ENCODE measurements at places on chromosomes 16 and 17. TPM values are rescaled to one million over a fixed set of nuclear protein-coding genes. Genes with fewer than 3 reads are reported as not detected.

DNA sequence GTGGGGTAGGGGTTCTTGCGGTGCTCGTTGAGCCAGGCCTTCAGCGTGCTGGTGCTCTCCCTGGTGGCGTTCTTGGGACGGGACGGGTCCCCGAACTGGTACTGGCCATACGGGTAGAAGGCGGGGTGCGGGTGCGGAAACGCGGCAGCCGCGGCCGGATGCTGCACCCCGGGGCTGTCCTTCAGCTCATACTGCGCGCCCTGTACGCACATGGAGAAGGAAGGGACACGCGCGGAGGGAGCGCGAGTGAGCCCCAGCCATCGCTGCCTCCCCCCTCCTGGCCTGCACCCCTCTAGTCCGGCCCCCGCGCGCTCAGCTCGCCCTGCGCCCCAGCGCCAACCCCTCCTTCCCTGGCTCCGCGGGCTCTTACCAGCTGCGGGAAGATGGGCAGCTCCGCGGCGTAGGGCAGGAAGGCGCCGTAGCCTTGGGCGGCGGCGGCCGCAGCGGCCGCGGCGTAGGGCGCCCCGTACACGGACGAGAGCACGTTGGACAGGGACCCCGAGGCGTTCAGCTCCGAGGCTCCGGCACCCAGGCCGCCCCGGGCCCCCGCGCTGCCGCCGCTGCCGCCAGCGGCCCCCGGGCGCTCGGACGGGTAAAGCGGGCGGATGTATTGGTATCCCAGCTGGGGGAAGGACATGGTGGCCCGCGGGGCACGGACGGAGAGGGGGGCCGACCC is 1.0 kb downstream of the IRX3 start:
- peaks cover 75% of the 10 kb centered on the region for H3K27me3 ChIP-seq
- no peak for DNase-seq
- no peaks in the 10 kb centered on the region for H3K36me3 ChIP-seq
- no peaks in the 10 kb centered on the region for H3K4me1 ChIP-seq

GRCh38 chr17:60170835-60171752 is 21.3 kb downstream of the CA4 start:
- no peak overlapping the region for H3K4me3 ChIP-seq
- DNase-seq, result no peak
- H3K4me1 ChIP-seq, result peaks cover 8% of the 10 kb centered on the region

DNA sequence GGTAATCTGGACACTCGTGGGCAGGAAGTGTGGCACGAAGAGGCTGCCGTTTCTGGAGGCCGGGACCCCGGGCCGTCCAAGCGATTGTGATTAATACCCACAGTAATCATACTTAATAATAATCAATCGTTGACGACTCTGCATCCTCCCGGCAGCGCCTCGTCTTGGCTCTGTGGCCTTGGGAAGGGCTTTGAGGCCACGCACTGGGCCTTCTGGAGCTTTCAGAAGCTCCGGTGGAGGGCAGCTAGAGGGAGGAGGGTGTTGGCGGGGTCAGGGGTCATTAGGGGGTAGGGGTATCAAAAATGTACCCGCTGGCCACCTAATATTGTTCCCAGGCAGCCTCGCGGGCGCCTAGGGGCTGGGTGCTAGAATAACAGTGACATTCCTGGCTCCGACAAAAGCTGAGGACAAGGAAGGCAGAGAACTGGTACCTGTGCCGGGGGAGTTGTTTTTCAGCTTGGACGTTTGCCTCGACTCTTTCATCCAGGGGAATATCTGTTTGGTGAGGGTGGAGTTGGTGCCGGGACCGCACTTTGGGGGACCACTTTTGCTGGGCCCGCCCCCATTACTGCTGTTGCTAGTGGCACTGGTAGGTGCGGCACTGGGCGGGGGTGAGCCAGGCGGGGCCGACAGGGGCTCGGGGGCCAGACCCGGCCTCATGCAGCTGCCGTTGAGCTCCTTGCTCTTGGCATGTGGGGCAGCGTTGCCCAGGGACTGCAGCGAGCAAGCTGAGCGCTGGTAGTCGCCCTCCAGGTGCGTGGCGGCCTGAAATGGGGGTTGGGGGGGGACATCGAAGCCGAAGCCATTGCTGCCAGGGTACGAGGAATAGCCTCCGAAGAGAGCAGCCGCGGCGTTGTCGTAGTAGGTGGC is 6.9 kb upstream of the HOXB2 start:
- H3K36me3 ChIP-seq, result peaks cover 21% of the 10 kb centered on the region
- H3K4me1 ChIP-seq, result peaks cover 41% of the 10 kb centered on the region
- H3K27me3 ChIP-seq, result no peaks in the 10 kb centered on the region
- peak overlapping the region; percentile 84 for H3K27ac ChIP-seq

DNA sequence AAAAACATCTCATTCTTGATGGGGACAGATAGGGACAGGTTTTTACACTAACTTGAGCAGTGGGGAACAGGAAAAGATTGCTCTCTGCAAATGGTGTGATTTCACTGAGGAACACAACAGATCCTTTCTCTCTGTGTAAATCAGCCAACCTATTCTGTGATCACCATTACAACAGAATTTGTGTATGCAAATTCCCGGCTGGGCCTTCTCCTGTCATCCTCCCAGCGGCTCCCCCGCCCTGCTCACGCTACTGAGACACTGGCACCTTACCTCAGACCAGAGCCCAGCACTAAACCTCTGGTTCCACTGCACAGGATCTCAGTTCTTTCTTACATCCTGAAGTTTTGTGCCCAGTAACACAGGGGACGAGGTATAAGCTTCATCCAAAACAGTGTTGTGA is 97.0 kb upstream of the FA2H start:
- H3K27me3 ChIP-seq, result no peaks in the 10 kb centered on the region
- no peaks in the 10 kb centered on the region for H3K4me1 ChIP-seq
- no peaks in the 10 kb centered on the region for H3K36me3 ChIP-seq
- DNase-seq, result no peak
- no peak overlapping the region for H3K4me3 ChIP-seq

DNA sequence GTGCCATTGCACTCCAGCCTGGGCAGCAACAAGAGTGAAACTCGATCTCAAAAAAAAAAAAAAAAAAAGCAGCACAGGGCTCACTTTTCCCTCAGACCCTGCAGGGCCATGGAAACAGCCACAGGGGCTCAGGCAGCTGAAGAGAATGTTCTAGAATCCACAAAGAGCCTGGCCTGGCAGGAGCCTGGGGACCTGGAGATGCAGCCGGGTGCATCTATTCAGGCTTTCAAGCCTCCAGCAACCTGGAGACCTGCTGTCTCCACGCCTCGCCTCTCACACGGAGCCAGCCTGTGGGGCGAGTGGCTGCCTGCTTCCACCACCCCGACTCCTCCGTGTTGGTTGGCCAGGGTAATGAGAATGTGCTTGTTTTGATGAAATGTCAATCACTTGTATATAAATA is 44.0 kb upstream of the MEAK7 start:
- no peak overlapping the region for H3K4me3 ChIP-seq
- H3K36me3 ChIP-seq, result no peaks in the 10 kb centered on the region

DNA sequence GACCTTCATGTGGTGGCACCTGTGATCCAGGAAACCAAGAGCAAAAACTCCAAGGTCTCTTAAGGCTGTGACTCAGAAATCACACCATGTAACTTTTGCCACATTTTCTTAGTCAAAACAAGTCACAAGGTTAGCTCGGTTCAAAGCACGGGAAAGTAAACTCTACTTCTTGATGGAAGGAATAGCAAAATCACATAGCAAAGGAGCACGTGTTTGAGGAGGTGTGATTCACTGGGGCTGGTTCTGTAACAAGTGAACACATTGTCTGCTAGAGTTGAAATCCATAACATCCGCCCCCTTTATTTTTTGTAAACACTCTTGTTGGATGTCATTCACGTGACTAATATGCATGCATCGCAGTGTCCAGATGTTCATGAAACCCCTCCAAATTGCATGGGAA is 415.0 kb upstream of the MAF start:
- H3K4me3 ChIP-seq, result no peak overlapping the region
- no peak overlapping the region for H3K27ac ChIP-seq
- DNase-seq, result peak; percentile 57
- no peaks in the 10 kb centered on the region for H3K4me1 ChIP-seq

- no peaks in the 10 kb centered on the region for H3K27me3 ChIP-seq
- no peak for DNase-seq
- H3K27ac ChIP-seq, result no peak overlapping the region
- H3K4me3 ChIP-seq, result no peak overlapping the region
- no peaks in the 10 kb centered on the region for H3K36me3 ChIP-seq
- H3K4me1 ChIP-seq, result no peaks in the 10 kb centered on the region
Measured at GRCh38 chr17:79276821-79277220, 202.2 kb downstream of the ENGASE start.

DNA sequence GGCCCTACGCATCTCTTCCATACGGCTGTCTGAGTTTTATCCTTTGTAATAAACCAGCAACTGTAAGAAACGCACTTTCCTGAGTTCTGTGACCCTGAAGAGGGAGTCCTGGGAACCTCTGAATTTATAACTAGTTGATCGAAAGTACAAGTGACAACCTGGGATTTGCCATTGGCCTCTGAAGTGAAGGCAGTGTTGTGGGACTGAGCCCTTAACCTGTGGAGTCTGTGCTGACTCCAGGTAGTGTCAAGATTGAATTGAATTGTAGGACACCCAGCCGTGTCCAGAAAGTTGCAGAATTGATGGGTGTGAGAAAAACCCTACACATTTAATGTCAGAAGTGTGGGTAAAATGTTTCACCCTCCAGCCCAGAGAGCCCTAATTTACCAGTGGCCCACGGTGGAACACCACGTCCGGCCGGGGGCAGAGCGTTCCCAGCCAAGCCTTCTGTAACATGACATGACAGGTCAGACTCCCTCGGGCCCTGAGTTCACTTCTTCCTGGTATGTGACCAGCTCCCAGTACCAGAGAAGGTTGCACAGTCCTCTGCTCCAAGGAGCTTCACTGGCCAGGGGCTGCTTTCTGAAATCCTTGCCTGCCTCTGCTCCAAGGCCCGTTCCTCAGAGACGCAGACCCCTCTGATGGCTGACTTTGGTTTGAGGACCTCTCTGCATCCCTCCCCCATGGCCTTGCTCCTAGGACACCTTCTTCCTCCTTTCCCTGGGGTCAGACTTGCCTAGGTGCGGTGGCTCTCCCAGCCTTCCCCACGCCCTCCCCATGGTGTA is 1.5 kb downstream of the GAA start:
- no peaks in the 10 kb centered on the region for H3K36me3 ChIP-seq
- H3K4me3 ChIP-seq, result no peak overlapping the region
- no peaks in the 10 kb centered on the region for H3K27me3 ChIP-seq

DNA sequence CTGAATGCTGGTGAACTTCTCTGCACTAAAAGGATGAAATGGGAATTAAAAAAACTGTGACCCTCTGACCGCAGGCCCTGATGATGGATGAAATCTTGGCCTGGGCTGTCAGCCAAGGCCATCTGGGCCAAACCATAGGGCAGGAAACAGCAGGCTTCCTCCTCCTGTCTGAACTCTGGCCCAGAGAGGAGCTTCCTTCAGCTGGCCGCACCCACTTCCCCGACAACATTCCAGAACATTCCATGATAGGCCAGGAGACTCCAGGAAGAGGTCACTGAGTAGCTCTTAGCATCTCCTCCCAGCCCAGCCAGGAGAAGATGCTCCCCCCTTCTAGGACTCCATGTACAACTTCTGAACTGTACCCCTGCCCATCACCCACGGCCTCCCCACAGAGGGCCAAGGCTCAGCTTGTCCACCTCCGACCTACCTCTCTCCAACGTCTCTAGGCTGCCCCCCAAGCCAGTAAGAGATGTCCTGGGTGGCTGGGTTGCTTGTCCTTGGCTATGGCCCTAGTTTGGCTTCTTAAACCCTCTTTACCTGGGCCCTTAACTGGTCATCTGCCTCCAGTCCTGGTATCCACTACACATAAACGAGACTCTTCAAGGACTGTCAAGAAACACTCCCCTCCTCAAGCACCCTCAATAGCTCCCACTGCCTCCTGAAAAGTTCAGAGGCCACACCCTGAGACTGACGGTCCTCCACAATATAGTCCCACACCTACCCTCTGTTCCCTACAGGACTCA is 1.7 kb downstream of the RPH3AL start:
- H3K27ac ChIP-seq, result no peak overlapping the region
- no peaks in the 10 kb centered on the region for H3K27me3 ChIP-seq
- no peaks in the 10 kb centered on the region for H3K4me1 ChIP-seq
- peak; percentile 44 for DNase-seq
- no peaks in the 10 kb centered on the region for H3K36me3 ChIP-seq

- H3K27ac ChIP-seq, result peak overlapping the region; percentile 70
- peak; percentile 40 for DNase-seq
- H3K36me3 ChIP-seq, result no peaks in the 10 kb centered on the region
- H3K4me1 ChIP-seq, result peaks cover 22% of the 10 kb centered on the region
- H3K27me3 ChIP-seq, result no peaks in the 10 kb centered on the region
Measured at GRCh38 chr17:40952661-40953060, 14.1 kb downstream of the KRT39 start.

DNA sequence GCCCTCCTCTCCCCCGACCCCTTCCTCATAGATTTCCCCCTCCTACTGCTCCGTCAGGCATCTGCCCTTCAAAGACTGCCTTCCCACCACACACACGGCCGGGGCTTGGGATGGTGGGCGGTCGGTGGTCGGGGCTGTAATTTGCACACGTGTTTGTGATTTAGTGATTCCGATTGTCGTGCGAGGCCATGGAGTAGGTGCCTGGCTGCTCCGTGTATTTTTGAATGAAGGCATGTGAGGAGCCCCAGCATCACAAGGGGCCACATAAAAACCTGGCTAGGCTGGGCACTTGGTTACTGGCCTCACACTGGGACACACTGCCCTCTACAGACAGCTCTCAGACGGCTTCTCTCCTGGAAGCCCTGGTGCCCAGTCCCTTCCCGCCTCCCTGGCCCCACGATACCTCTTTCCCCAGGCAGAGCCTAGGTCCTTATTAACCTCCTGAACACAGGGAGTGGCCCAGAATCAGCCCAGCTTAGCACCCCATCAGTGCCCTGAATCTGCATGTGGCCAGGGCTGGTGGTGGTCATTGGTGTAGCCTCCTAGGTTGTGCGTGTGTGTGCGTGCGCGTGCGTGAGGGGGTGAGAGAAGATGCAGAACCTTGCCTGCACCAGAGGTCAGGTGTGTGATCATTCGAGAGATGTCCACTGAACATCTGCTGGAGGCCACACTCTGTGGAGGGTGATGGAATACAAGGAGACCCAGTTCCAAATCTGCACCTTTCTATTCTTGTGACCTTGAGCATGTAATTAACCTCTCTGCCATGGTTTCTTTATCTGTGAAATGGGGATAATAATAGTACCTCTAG is 1.3 kb upstream of the SOCS1 start:
- H3K4me3 ChIP-seq, result peak overlapping the region; percentile 72
- peak; percentile 70 for DNase-seq
- peaks cover 24% of the 10 kb centered on the region for H3K4me1 ChIP-seq
- peaks cover 18% of the 10 kb centered on the region for H3K36me3 ChIP-seq
- peak overlapping the region; percentile 97 for H3K27ac ChIP-seq

GRCh38 chr17:21823090-21823489 is 130.8 kb downstream of the KCNJ18 start:
- no peaks in the 10 kb centered on the region for H3K27me3 ChIP-seq
- no peak overlapping the region for H3K27ac ChIP-seq
- H3K4me3 ChIP-seq, result no peak overlapping the region
- DNase-seq, result no peak
- no peaks in the 10 kb centered on the region for H3K4me1 ChIP-seq

- H3K4me1 ChIP-seq, result no peaks in the 10 kb centered on the region
- no peak for DNase-seq
- no peak overlapping the region for H3K4me3 ChIP-seq
- H3K27ac ChIP-seq, result no peak overlapping the region
- no peaks in the 10 kb centered on the region for H3K36me3 ChIP-seq
Measured at GRCh38 chr16:9136596-9136995, 45.2 kb downstream of the HAPSTR1 start.

Gene SBK1
- total RNA-seq, result under 0.01 TPM

Gene DDX19B
- total RNA-seq, result 30.7 TPM

Gene NPIPA5
- 3.1 TPM for total RNA-seq

Gene LRRC75A
- 3.1 TPM for total RNA-seq

All from fibroblast of lung (primary cell).